ENCODE measurements at places on chromosomes 6 and 20.

DNA sequence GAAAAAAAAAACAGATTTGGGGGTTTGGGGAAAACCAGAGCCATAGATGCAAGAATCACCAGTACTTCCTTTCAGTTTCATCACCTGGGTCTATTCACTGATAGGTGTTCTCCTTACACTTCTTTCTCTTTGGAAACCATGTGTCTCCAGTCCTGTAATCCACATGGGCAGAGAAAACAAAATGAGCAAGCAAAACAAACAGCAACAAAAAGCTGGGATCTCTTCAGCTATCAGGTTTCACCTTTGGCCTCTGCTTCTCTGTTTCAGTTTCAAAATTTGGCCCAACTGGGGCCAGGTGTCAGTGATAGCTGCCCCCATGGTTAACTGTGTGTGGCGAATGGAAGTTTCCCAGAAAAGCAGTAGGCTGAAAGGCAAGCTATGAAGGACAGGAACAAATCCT, 220.0 kb upstream of the THBS2 start:
- DNase-seq: no peak

GRCh38 chr20:42595625-42596024, 594.1 kb downstream of the PTPRT start:
- DNase-seq: no peak

- DNase-seq: no peak
These were observed 107.7 kb downstream of the AGPAT4 start for GRCh38 chr6:161166176-161166575.

GRCh38 chr20:58568126-58568482, 52.9 kb upstream of the APCDD1L start:
- DNase-seq: no peak

DNA sequence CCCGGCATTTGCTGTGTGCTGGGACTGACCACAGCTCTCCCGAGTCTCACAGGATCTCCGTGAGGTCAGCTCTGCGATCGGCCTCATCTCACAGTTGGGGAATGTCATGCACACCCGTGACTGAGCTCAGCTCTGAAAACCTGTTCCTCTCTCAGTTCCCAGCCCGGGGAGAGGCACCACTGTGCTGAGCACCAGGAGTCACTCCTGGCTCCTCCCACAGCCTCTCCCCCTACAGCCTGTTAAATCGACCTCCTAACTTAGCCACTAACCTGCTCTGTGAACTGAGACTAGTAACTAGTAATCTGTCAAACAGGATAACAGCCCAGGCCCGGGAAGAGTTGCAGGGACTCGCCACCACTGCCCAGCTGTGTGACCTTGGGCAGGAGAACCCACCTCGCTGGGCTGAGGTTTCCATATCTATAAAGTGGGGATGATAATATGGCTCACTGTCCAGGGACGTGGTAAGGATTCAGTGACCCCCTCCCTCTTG, 20.1 kb upstream of the NOL4L start:
- no peak for DNase-seq

DNA sequence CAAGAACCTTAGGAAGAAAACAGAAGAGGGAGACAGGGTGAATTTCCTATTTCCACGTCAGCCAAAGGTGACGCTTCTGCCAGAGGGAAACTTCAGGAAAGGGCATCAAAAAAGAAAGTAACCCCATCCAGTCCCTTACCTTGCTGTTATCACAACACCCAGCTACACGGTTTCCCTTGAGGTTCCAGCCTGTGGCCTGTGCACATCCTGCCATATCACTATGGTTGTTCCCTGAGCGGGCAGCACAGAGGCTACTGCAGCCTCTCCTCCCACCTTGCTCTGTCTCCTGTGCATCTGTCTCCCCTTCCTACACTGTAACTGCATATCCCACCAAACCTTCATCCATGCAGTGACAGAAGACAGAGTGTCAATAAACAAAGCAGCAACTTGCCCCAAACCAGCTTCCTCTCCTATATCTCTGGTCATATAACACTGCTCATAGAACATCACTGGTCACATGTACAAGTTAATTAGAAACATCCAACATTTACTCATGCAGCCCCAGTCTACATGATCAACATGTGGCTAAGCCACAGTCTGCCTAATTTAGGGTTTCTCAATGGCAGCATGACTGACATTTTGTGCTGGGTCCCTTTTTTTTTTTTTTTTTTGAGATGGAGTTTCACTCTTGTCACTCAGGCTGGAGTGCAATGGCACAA, 54.7 kb downstream of the GFOD1 start:
- DNase-seq: peak; percentile 32

DNA sequence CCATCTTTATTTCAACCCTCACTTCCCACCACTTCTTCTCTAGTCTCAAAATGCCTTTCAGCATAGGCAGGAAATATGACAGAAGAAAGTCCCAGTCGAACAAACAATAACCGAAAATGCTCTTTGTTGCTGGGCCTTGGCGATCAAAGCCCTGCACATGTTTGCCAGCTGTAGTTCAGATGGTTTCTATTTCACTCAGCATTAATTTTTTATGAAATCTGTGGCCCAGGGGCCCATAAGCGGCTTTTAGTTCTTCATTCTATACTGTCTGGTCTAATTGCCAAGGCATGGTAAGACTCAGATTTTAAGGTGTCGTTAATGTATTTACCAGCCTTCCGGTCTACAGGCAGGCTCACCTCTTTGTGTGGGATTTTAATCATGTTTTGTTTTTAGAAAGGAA, 10.9 kb upstream of the F13A1 start:
- DNase-seq: peak; percentile 27

DNA sequence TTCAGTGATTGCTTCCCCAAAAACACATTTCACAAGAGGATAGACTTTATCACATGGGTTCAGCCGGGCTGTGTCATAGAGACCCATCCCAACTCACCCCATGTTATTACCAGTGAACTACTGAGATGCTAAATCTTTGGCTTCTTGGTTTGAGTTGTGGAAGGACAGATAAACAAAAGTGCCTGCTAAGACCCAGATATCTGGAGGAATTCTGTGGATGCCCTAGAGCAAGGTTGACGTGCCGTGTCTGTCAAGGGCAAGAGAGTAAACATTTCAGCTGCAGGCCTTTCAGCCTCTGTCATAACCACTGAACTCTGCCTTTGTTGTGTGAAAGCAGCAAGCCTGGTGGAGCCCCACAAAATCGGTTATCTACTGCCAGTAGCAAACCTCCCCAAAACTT, 11.2 kb upstream of the THBD start:
- DNase-seq: no peak

- peak; percentile 100 for DNase-seq
These were observed 35.8 kb downstream of the HFE start for GRCh38 chr6:26122793-26123674.

DNA sequence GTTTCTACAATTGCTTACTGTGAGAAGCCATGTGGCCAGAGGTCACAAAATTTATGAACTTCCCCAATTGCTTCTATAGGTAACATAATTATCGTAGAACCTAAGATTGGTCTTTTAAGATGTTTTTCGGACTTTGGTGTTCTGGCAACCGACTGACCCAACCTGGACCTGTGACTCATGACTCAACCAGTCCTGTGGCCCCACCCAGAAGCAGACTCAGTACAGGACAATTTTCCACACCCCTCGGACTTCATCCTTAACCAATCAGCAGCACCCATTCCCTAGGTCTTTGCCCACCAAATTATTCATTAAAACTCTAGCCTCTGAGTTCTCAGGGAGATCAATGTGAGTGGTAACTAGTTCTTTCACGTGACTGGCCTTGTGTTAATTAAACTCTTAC, 26.4 kb upstream of the AKAP12 start:
- no peak for DNase-seq

GRCh38 chr20:36644706-36645095, 1.3 kb downstream of the SLA2 start:
- no peak for DNase-seq

DNA sequence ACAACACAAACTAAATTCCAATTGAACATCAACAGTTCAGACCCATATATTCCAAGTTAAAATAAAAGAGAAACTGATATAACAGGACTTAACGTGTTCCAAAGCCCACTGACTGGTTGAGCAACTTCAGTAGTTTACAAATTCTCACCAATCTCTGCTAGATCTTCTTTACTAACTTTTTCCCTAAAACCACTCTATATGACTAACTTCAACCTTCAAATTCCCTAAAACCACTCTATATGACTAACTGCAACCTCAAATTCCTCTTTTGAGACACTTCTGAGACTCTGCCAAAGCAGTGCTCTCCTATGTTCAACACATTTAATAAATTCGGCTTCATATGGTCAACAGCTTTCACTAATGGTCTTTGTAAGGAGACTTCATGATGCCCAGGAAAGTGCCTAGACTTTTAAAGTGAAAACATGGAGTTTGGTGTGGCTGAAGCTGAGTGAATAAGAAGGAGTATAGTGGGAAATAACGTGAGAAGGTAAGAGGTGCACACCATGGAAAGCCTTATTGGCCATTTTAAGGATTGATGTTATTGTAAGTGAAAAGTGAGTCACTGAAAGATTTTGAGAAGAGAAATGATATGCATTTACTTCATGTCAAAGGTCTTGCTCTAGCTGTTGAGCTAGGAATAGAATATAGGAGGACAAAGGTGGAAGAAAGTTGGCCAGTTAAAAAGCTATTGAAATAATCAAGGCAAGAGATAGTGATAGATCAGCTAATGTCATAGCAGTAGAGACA, 134.0 kb upstream of the HCRTR2 start:
- DNase-seq: peak; percentile 98

- no peak for DNase-seq
These were observed 57.6 kb downstream of the TCP11 start for GRCh38 chr6:35083507-35083906.

- no peak for DNase-seq
These were observed 3.1 kb downstream of the NOL4L start for GRCh38 chr20:32581839-32582658.

DNA sequence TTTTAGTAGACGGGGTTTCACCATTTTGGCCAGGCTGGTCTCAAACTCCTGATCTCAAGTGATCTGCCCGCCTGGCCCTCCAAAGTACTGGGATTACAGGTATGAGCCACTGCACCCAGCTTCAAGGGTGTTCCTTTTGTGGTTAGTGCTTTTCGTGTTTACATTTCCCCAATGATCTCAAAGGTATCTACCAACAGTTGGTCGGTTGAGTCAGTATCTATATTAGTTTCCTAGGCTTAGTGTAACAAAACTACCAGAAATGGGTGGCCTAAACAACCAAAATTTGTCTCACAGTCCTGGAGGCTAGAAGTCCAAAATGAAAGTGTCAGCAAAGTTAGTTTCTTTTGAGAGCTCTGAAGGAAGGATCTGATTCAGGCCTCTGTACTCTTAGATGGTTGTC, 30.1 kb downstream of the CASP8AP2 start:
- DNase-seq: no peak

DNA sequence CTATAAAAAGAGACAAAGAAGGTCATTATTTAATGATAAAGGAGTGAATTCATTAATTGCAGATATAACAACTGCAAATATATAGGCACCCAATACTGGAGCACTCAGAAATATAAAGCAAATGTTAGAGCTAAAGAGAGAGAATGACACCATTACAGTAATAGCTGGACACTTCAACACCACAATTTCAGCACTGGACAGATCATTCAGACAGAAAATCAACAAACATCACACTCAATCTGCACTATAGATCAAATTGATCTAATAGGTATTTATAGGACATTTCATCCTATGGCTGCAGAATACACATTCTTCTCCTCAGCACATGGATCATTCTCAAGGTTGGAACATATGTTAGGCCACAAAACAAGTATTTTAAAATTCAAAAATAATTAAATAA, 72.7 kb downstream of the MAP7 start:
- DNase-seq: no peak

DNA sequence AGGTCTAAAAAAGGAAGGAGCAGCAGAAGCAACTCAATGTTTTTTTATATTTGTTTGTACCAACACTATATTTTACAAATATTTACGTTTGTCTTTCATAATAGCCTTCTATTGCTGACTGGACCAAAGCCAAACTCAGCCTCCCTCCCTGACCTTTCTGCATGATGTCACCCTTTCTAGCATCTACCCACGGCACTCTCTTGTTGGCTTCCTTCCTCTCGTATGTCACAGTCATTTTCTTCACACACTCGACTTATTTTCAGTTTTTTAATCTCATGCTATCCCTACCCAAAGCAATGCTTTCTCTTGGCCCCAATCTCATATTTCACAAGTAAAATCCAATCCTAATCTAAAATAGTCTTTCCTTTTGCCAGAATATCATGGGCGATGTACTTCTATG, 16.3 kb upstream of the FAM8A1 start:
- DNase-seq: no peak

DNA sequence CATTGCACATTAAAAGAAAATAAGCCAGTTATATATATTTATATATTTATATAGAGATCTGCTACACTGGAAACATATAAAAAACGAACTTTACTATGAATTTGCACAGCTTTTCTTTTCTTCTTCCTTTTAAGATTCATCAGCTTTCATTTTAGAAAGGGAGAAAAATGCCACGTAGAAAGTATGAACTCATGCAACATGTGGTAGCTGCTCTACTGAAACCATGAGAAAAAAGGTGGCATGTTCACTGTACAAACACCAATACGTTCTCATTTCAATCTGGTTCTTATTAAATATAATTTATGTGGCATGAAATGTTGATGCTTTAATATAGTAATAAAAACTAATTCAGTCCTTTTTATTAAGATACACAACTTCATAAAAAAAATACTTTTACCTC, 68.8 kb upstream of the THEMIS start:
- no peak for DNase-seq

DNA sequence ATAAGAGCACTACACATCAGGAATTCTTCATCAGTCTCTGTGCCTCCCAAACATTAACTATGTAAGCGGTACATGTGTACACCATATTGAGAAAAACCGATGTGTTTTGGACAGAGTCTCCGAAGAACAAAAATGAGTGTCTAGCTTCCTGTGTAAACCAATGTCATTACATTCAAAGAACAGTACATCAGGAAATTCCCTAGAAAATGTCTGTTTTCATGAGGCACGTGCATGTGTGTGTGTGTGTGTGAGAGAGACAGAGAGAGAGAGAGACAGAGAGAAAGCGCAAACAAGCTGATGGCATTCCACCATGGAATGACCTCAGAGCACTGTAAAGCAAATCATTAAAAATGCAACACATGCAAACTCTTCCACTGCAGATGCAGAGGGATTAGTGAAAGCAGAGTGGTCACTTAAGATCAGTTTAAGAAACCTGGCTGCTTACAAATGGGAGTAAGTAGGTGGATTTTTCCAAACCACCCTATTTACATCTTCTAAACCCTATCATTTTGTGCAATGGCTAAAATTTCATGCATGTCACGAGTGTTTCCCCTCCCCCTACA, 133.9 kb downstream of the HIVEP2 start:
- DNase-seq: peak; percentile 69

GRCh38 chr20:59413326-59413865, 113.0 kb downstream of the EDN3 start:
- no peak for DNase-seq

DNA sequence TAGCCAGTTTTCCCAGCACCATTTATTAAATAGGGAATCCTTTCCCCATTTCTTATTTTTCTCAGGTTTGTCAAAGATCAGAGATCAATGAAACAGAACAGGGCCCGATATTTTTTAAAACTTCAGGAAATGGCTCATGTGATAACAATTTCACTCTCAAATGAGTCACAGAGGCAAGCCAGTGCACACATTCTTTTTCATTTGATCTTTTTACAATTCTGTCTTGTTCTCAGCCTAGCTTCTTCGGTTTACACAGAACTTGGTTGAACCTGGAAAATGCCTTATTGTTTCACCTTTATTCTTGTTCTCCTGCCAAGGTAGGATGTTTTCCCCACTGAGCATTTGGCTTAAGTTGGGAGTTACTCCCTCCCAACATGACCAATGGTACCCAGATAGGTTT, 258.9 kb downstream of the COL12A1 start:
- peak; percentile 73 for DNase-seq

- no peak for DNase-seq
These were observed 52.8 kb downstream of the MAP3K5 start for GRCh38 chr6:136739501-136739900.

GRCh38 chr6:105382496-105382895, 20.4 kb downstream of the PREP start:
- no peak for DNase-seq

Data from fibroblast of upper back skin (primary cell).